Esophagus muscularis mucosa (tissue), 4 donors: ENCODE measurements at places on chromosomes 3 and 15. TPM values are rescaled to one million over a fixed set of nuclear protein-coding genes. Genes with fewer than 3 reads are reported as not detected.

GRCh38 chr15:48842501-48842900, 31.6 kb upstream of the CEP152 start:
- DNase-seq = no peak
- no peak overlapping the region for H3K27ac ChIP-seq
- H3K27me3 ChIP-seq = no peaks in the 10 kb centered on the region
- H3K4me3 ChIP-seq = no peak overlapping the region
- no peaks in the 10 kb centered on the region for H3K36me3 ChIP-seq

- H3K4me1 ChIP-seq = peaks cover 19% of the 10 kb centered on the region
- no peak for DNase-seq
- no peaks in the 10 kb centered on the region for H3K27me3 ChIP-seq
- H3K27ac ChIP-seq = no peak overlapping the region
- H3K4me3 ChIP-seq = no peak overlapping the region
These were observed 131.8 kb upstream of the UBE2E2 start for GRCh38 chr3:23071296-23071695.

DNA sequence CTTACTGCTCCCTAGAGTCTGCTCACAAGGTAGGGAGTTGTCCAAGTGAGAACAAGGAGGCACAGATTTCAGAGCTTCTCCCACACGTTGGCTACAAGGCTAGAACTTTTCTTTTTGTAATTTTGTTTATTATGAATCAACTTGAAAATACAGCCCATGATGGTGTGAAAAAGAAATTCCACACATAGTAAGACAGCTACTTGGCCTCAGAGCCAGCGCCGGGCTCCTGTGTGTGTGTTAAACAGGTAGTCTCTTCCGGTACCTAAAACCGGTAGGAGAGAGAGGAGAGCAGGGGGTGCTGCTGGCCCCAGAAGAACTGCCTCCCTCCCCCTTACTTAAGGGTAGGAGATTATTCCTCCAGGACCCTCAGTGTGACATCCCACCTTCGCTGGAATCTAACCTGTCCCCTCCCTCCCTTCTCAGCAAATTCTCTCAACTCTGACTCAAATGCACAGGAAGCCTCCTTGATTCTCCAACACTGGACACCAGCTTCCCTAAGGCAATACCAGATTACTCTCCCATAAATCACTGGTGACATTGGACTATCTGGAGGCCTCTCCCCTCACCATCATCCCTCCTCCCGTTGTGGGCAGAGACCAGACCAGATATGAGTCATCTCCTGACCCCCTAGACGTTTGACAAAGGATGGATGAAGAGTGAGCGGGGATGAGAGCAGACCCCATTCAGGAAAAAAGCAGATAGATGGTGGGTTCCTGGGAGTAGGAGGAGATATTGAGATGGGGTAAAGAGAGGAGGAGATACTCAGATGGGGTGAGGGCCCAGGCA, 4.5 kb upstream of the IP6K1 start:
- no peaks in the 10 kb centered on the region for H3K36me3 ChIP-seq
- H3K4me3 ChIP-seq = no peak overlapping the region
- no peak overlapping the region for H3K27ac ChIP-seq
- H3K27me3 ChIP-seq = no peaks in the 10 kb centered on the region

DNA sequence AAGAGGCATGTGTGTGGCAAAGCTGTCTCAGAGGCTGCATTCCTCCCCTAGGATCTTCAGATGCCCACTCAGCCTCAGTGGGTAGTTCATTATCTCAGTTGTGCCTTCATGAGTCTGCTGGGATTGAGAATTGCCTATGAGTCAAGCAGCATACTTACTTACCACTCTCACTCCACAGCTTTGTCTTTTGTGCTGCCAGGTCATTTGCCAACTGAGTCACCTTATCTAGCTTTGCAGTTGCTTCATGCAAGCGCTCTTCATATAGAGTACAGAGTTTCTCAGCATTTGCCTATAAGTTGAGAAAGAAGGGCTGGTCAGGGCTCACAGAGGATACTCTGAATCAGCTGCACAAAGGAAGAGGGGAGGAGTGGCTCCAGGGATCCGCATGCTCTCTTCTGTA, 89.5 kb downstream of the MYH15 start:
- no peaks in the 10 kb centered on the region for H3K4me1 ChIP-seq
- no peaks in the 10 kb centered on the region for H3K27me3 ChIP-seq
- H3K36me3 ChIP-seq = no peaks in the 10 kb centered on the region
- no peak for DNase-seq

- no peak overlapping the region for H3K27ac ChIP-seq
- no peaks in the 10 kb centered on the region for H3K4me1 ChIP-seq
- no peak for DNase-seq
- no peak overlapping the region for H3K4me3 ChIP-seq
These were observed 722.6 kb downstream of the FHIT start for GRCh38 chr3:60528651-60529050.

- H3K36me3 ChIP-seq = no peaks in the 10 kb centered on the region
- no peaks in the 10 kb centered on the region for H3K27me3 ChIP-seq
- DNase-seq = no peak
- no peak overlapping the region for H3K27ac ChIP-seq
- no peak overlapping the region for H3K4me3 ChIP-seq
These were observed 37.6 kb upstream of the TP63 start for GRCh38 chr3:189593581-189593980.

Gene SAXO2
- total RNA-seq = 1.3 TPM

Gene TEX55
- not detected for total RNA-seq
